CD4-positive, alpha-beta memory T cell (primary cell): ENCODE measurements at places on chromosomes 11 and 22. TPM values are rescaled to one million over a fixed set of nuclear protein-coding genes. Genes with fewer than 3 reads are reported as not detected.

The ACR gene
- polyA plus RNA-seq, result not detected

The PACS1 gene
- polyA plus RNA-seq, result 104 TPM

The EML3 gene
- polyA plus RNA-seq, result 18.2 TPM

The KIRREL3 gene
- not detected for polyA plus RNA-seq

The HPS4 gene
- 7.9 TPM for polyA plus RNA-seq

The CCDC81 gene
- polyA plus RNA-seq, result 0.20 TPM

DNA sequence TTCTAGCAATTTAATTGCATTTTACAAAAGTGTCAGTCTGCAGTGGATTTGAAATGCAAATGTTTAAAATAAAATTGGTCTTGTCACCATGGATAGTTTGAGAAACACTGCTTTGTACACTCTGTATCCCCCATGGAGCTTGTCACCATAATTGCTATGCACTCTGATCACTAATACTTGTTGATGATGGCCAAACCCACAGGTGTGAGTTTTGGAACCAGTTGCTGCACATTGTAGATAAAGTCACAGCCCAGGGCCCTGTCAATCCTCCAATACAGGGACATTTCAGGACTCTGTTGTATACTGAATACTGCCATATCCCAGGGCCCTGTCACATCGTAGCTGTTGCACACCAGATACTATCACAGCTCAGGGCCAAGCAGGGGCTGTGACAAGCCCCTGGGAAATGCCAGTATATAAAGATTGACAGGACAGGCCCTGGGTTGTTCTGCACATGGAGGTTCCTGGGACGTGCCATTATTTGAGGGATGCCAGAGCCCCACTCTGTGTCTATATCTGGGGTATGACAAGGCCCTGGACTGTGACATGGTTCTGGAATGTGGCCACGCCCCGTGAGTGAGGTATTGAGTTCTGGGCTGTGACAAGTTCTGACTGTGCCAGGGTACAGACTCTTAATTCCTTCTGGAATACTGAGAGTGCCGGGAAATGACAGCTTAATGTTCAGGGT is 27.9 kb upstream of the SMPD1 start:
- no peak for DNase-seq

GRCh38 chr22:27863001-27863400 is 56.1 kb downstream of the PITPNB start:
- DNase-seq, result no peak

GRCh38 chr11:445765-446588 is 4.1 kb upstream of the PTDSS2 start:
- no peak for DNase-seq

GRCh38 chr11:2588809-2589537 is 110.8 kb downstream of the KCNQ1OT1 start:
- no peak for DNase-seq

DNA sequence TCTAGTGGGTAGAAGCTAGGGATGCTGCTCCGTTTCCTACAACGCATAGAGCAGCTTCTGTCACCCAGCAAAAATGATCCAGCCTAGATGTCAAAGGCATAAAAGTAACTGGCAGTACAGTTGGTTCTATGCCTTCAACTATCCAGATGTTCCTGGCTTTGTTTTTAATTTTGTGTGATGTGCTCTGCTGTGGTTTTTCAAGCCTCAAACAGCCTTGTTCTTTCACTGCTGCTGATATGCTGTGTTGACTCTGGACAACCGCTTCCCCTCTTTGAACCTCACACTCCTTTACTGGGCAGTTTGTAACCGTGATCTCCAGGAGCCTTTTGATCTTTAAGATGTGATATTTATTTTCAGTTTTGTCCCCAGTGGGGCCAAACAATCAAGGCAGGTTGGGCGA is 116.4 kb downstream of the SEZ6L start:
- DNase-seq, result no peak

- peak; percentile 24 for DNase-seq
These were observed 24.2 kb downstream of the PPFIBP2 start for GRCh38 chr11:7538031-7538430.

GRCh38 chr22:19358195-19358594 is 66.7 kb upstream of the CLTCL1 start:
- DNase-seq, result no peak

- DNase-seq, result no peak
These were observed 49.4 kb upstream of the ADA2 start for GRCh38 chr22:17268501-17269223.

DNA sequence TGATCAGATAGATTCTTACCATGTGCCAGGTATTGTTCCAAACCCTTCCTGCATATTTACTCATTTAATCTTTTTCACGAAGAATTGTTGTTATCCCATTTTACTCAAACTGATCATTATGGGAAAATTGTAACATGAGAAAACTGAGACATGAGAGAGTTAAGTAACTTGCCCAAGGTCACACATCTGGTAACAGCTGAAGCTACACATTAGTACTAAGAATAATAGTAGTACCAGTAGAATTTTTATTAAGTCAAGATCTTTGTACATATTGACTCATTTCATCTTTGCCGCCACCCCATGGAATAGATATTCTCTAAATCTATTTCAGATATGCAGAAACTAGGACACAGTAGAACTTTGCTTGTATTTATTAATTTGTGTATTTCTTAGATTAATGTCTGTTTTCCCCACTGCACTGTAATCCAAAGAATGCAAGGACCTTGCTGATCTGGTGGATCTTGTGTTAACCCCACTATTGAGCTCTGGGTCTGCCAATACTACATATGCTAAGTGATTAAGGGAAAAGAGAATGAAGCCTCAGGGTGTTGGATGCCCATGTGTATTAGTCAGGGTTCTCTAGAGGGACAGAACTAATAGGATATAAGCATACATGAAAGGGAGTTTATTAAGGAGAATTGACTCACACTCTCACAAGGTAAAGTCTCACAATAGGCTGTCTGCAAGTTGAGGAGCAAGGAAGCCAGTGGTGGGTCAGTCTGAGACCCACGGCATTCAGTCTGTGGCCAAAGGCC is 72.8 kb downstream of the PARVA start:
- DNase-seq, result no peak

GRCh38 chr11:15674756-15675155 is 560.0 kb downstream of the INSC start:
- DNase-seq, result no peak

DNA sequence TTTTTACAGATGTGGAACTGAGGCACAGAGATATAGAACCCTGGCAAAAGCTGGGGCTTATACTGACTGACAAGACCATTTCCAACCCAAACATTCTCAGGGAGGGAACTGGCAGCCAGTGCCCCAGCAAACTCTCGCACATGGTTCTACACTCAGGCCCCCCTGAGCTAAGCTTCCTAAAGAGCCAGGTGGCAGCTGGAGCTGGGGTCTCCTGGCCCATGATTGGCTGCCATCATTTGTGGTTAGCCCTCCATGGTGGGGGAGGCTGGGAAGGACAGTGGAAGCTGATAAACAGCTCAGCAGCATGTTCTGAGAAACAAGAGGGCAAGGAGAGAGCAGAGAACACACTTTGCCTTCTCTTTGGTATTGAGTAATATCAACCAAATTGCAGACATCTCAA is at the start of gene RAG1:
Gene RAG1 (plus strand): TSS at position 314 of the 400 bp plus-strand sequence. CDS start 5,298 bp downstream, outside the sequence.
- no peak for DNase-seq

DNA sequence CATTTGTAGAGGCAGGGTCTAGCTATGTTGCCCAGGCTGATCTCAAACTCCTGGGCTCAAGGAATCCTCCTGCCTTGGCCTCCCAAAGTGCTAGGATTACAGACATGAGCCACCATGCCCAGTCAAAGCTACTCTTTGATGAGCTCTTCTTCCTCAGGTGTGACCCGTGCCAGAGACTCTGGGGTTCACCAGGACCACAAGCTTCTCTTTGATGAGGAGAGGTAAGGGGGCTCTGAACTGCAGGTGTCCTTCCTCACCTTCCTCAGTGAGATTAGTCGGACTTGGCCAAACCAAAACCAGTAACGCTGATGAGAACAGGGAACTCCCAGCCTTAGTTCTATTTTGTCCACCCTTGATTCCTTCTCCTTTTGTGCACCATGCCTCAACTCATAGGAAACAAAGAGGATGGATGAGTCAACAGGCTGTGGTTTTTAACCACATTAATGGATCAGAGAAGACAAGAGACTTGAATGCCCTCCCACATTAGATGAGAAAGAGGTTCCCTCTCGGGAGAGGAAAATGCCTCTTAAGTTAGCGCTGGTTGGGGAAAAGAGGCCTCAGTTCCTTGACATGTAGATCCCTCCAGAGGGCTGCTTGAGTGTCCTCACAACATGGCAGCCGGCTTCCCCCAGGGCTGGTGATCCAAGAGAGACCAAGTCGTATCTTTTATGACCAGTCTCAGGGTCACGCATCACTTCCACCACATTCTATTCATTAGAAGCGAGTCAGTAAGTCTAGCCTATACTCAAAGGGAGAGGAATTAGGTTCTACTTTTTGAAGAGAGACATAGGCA is 25.7 kb upstream of the CTR9 start:
- peak; percentile 21 for DNase-seq

DNA sequence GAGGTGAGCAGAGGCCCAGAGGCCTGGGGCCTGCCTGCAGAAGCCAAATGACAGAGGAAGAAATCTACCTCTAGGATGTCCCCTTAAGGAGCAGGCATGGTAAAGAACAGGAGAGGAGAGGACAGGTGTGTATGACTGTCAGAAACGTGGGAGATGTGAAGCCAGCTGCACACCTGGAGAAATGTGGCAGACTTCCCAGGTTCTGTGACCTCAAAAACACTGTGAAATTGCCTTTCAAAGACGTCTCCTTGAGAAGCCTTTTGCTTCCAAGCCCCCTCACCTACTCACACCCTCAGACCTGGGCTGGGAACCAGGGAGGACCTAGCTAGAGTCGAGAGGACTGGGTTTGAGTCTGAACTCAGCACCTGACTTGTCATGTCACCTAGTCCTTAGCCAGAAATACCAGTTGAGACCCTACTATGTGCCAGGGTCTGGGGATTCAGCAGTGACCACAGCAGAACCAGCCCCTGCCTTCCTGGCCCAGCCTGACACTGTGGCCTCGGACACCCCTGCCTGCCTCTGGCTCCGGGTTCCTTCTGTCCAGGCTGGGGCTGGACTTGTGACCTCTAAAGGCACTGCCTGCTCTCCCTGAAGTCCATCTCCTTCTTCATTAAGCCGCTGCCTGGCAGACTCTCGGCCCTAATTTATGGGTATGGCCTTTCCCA is 5.6 kb downstream of the TPBGL start:
- no peak for DNase-seq

DNA sequence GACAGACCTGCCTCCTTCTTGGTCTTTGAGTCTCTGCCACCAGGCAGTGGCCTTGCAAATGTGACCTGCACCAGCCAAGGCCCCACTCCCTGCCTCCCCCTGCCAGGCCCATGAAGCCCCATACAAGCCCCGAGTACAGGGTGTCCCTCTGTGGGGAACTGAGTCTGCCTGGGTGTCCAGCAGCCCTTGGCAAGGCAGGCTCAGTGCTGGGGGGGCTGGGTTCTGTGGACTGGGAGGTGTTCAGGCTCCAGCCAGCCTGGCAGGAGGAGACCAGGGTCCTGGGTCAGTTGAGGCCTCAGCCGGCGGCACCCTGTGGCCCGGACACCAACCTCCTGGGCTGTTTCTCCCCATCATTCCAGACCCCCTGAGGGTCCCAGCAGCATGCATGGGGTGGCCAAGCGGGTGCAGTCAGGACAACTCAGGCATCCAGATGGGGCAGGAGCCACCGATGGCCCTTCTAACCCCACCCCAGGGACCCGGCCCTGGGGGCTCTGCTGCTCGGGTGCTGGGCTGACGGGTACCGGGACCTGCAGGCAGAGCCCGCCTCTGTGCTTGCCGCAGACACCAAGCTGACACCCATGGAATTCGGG is 5.7 kb downstream of the MUC5AC start:
- DNase-seq, result no peak

DNA sequence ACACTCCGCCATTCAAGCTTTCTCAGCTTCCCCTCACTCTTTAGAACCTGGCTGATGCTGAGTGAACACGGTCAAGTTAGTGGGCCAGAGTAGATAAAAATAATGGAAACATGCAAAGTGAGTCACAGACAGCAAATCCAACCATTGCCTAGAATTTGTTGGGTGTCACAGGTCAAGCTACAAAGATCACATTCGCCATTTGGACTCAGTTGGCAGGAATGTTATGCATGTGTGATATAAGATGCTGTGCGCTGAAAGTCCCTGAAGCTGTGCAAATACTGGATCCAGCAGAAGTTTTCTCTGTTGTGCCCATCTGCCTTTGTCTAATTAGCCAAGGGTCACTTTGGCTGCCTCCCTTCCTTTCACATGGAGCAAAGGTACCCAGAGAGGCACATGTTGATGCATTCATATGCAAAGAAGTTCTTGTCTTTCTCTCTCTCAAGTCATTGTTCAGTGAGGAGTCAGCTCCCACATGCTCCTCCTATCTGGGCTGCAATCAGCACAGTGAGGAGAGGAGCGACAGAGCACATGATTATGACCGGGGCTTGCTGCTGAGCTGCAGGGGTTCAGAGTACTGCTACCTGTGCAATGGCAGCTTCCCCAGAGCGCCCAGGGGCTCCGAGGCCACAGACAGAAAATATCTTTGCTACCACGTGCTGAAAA is 39.7 kb downstream of the FLI1 start:
- DNase-seq, result no peak

- DNase-seq, result peak; percentile 12
These were observed 48.6 kb upstream of the TMEM45B start for GRCh38 chr11:129766898-129767604.

DNA sequence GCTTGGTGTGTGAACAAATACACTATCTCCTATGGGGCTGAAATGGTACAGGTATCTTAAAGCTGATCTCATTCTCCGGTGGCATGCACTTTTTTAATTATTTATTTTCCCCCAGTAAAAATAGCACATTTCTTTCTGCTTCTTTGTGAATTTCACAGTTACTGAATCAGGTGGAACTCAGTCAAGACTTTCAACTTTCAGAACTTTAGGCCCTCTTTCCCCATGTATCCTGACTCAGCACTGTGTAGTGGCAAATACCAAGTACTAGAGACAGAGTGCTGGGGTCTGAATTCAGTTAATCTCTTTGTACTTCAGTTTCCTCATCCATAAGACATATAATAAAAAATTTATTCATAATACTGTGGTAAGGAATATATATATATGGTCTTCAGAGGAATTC is 223.9 kb downstream of the CSNK2A3 start:
- DNase-seq, result no peak

GRCh38 chr11:94588366-94588942 is 21.3 kb downstream of the PIWIL4 start:
- no peak for DNase-seq

- no peak for DNase-seq
These were observed 1.5 kb upstream of the SREBF2 start for GRCh38 chr22:41831383-41831782.

GRCh38 chr11:10762913-10763421 is 11.9 kb downstream of the CTR9 start:
- no peak for DNase-seq

- no peak for DNase-seq
These were observed 159.9 kb upstream of the PDGFD start for GRCh38 chr11:104323841-104324240.

DNA sequence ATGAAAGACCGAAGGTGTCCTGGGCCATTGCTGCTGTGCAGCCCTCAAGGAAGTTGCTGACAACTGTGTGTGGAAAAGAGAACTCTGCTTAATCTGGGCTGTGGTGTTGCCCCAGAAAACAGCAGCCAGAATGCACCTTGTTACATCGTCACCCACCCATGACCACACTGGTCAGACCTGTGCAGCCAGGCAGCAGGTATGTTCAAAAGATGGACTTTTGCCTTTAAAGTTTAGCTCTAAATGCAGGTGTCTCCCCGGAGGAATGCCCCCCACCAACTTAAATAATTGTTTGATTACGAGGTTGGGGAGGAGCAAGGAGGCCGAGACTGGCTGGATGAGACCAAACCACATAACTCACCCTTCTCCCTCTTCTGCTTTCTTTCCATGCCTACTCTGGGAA is 15.3 kb upstream of the POLA2 start:
- no peak for DNase-seq

- DNase-seq, result no peak
These were observed 312.4 kb upstream of the PITPNB start for GRCh38 chr22:28231441-28231840.

- DNase-seq, result no peak
These were observed 30.3 kb downstream of the SAMM50 start for GRCh38 chr22:43985532-43985931.
